ENCODE measurements at places on chromosomes 11 and 22.
A peak's percentile ranks its signal among the peaks of the same experiment; 100 is the strongest.

DNA sequence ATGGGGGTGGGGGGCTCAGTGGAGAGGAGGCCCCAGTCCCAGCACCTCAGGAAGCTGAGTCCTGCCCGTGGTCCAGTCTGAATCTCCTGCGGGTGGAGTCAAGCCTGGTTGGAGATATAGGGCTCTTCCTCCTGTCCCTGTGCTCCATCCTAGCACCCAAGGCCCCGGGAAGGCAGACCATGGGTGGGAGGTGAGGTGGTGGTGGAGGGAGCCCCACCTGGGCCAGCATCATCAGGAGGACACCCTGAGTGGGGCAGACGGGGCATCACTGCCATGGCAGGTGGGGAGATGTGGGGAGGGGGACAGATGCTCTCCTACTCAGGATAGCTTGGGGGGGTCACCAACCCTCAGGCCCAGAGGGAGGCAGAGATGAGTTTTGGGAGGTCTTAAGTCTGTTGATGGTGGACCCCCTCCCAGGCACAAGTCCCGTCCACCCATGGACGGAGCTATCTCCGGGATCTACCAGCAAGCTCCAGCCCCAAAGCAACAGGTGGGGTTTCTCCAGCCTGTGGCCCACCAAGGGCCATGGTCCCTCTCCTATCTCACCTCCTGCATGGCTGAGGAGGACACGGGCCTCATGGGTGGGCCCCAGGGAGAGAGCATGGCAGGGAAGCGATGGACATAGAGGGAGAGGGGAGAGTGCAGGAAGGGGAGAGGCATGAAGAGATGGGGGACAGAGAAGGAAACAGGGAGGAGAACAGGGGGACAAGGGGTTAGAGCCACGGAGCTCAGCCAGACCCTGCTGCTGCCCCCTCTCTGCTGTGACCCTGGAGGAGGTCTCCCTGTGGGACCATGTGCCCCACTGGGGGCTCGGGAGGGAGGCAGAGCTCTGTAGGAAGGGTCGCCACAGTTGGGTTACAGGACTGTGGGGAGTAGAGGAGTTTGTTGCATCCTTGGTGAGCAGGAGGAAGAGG lies 1.3 kb downstream of the MRGPRE start:
- DNase-seq = peak; percentile 7

DNA sequence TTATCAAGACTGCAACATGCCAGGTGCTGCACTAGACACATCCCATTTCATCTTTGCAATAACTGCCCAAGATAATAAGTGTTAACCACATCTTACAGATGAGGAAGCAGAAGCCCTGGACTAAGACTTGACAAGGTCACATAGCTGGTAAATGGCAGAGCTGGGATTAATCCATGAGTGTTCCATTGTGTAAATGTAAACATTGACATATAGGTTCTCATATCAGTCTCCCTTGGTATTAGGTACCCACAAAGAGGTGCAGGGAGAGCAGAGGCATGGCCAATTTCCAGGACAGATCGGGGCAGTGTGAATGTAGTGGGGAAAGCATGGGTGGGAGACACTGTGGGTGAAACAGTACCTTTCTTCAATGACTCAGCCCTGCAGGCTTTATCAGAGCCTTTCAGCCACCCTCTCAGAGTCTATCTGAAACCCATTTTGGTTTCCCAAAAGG lies 17.9 kb downstream of the MICAL2 start:
- no peak for DNase-seq

- DNase-seq = peak; percentile 54
Observed at GRCh38 chr11:62804310-62805075, 747 bp downstream of the NXF1 start.

DNA sequence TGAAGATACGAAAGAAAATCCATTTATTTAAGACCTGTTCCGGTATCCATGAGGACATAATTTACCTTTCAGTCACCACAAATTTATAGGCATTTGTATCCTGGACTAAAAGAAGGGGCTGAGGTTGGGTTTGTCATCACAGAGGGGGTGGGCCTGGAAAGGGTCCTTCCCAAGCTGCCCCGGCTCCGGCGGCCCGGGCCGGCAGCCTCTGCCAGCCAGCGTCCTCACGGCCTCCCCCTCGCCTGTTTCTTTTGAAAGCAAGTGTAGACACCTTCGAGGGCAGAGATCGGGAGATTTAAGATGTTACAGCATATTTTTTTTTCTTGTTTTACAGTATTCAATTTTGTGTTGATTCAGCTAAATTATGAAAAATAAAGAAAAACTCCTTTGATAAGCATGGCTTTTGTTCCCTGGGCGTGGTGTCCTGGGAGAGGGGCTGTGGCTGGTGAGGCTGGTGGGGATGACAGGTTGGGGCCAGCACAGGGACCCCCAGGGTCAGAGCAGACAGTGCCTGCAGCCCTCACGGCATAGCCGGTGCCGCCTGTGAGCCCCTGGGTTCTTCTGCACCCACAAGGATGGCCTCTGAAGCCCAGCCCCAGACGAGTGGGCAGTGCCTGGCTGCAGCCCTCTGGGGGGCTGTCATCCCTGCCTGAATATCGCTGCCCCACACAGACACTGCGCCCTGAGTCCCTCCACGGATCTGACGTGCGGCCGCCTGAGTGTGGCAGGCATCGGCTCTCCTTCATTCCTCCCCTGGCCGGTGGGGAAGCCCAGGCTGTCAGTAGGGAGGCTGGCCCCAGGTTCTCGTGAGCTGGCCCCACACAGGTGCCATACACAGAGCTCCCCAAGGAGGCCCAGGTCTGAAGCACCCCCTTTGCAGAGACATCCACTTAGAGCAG lies 1075.9 kb downstream of the BRD1 start:
- DNase-seq = no peak

DNA sequence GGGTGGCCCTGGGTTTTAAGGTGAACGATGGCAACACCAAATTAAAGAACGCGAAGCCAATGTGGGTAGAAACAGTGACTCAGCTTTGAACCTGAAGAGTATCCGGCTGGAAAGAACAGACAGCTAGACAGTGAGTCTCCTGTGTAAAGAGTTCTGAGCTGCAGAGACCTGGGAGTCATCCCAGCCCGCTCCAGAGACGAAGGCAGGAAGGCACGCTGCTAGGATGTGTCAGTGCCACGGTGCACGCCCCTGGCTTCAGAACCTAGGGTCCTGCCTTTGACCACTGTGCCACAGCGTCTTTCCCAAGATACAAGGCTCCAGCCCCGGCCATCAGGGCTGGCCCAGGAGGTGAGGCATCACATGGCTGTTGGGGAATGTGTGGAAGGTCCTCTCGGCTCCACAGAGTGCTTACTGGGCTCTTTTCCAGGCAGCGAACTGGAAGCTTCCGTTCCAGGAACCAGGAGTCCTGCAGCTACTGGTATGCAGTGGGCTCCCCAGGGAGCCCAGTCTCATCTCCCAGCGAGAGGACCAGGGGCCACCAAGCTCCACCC lies 29.9 kb downstream of the LRFN4 start:
- no peak for DNase-seq

- DNase-seq = peak; percentile 90
Observed at GRCh38 chr11:27281740-27282590, 81.0 kb downstream of the CCDC34 start.

GRCh38 chr11:45647329-45647728 lies 18.1 kb downstream of the CHST1 start:
- no peak for DNase-seq

GRCh38 chr11:59551659-59552521 lies 40.6 kb downstream of the OR4D9 start:
- peak; percentile 41 for DNase-seq

DNA sequence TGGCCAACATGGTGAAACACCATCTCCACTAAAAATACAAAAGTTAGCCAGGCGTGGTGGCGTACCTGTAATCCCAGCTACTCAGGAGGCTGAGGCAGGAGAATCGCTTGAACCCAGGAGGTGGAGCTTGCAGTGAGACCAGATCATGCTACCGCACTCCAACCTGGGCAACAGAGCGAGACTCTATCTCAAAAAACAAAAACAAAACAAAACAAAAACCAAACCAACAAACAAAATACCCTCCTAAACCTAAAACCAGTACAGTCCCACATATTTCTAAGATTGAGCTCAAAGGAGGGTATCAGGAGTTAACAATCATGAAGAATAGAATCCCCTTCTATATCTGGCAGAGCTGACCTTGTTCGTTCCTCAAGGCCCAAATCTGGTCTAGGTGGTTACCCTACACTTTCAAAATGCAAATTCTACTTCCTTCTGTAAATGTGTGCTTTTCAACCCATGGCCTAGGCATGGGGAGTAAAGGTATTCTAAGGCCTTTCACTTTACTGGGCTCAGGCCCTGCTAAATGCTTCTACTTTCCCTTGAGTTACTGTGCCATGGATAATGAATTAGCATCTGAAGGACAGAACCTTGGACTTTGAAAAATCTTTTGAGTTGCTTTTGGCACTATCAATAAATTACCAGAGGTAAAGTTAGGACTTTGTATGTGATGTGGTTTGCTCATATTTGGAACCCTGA lies 10.4 kb upstream of the PPP2R1B start:
- no peak for DNase-seq

DNA sequence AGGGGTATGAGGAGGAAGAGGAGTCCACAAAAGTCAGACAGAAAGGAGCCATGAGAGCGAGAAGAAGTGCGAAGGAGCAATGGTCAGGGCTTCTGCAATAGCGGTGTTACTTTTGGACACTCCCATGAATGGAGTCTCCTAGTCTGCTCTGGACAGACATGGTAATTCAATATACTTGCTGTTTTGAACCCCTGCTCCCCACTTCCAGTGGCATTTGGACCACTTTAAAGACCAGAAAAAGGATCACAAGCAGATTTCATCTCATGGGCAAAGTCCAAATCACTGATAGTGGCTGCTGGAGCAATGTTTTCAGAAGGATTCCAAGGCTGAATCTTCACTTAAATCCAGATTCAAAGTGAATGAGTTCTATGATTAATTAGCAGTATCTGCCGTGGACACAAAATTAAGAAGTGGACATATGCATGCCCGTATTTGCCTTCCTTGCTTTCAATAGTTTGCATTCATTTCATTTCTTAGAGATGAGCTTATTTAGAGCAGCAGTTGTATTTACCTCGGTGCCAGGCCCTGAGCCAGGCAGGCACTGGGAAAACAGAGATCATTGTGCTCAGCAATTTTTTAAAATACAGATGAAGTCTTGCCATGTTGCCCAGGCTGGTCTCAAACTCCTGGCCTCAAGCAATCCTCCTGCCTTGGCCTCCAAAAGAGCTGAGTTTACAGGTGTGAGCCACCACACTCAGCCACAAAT lies 72.0 kb downstream of the SLC1A2 start:
- DNase-seq = no peak

DNA sequence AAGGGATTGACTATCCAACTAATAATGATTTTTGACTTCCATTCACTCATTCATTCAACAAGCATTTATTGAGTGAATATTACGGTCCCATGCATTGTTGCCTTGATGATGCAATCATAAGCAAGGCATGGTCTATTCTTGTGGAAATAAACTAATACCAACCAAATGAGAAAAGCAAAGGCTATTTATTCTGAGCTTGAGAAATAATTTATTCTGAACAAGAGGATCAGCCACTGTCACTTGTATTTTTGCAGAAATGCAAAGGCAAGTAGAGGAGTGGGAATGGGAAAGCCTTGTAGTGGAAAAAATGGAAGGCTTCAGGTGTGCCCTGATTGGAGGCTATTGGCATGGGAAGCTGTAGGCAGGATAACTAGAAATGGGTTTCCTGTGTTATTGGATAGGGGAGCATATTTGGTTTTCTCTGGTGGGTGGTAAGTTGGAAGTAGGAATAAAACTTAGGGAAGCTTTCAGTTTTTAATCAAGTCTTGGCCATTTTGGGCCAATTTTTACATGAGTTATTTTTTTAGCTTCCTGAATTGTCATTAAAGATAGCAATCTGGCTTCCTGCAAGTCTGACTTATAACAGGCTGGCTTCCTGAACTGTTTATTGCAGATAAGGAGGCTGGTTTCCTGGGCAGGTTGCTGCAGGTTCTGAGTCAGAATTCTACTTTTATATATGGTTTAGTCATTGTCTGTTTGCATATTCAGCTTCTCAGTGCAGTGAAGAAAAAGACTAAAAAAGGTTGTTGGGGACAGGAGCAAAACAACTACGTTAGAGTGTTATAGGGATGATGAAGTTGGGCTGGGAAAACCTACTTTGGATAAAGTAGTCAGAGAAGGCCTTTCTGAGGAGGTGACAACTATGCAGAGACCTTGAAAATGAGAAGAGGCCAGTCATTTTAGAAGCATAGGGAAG lies 106.7 kb downstream of the APIP start:
- DNase-seq = no peak

DNA sequence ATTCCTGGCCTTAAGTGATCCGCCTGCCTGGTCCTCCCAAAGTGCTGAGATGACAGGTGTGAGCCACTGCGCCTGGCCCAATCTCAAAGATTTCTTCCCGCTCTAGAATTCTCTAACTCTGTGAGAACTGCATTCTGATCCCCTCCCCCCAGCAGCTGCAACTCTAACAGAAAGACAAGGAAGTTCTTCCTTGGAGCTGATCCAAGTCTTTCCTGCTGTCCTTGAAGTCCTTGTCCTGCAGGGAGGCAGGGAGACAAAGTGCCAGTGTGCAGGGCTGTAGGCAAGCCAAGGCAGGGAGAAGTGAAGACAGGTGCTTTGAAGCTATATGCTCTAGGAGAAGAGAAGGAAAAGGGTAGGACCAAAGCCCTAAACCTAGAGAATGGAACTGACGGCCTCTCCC lies 9.5 kb upstream of the GGA1 start:
- DNase-seq = no peak

DNA sequence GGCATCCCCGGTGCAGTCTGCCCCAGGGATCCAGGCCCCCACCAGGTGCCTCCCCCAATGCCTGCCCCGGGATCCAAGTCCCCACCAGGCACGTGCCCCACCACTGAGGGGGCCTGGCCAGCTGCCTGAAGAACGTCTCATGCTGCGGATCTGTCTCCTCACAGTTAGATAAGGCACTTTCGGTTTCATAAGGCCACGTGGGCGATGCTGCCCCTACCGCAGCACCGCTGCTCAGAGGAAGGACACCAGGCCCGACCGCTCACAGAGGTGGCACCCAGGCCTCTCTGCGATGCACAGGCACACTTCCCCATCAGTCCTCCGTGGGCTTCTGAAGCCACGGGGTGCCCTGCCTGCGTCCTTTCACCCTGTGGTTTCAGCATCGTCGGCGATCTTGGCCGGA lies 68.1 kb upstream of the BID start:
- DNase-seq = no peak

DNA sequence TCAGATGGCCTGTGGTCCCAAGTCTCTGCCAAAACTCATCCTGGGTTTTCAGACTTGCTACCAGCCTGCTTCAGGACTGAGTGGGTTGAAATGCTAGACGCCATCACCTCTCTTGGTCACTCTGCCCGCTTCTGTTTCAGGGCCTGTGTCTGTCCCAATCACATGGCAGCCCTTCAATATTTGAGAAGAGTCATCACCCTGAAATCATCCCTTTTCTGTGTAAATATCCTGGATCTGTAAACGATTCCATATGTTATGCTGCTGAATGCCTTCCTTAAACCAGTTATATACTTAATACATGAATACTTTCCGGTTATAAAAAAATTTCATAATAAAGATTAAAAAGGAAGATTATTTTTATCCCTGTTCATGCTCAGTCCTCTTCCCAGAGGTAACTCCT lies 39.8 kb upstream of the TLCD5 start:
- DNase-seq = peak; percentile 60

DNA sequence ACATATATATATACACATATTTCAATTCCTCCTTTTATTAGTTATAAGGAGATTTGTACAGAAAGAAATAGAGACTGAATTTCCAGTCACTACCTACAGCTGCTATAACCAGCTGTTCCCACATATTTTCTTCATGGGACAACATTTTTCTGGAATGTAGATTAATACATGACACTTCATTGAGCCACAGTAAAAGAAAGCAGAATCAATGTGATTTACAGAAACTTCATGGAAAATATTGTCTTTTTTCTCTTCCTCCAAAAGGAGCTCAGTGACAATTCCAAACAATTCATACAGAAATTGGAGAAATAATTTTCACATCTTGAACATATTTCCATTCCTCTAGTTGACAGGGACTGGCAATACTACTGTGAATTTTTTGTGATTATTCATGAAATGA lies 249.2 kb downstream of the DLG2 start:
- DNase-seq = no peak

All from AG20443 (cell line).